ENCODE measurements at places on chromosomes 11 and 22. TPM values are rescaled to one million over a fixed set of nuclear protein-coding genes. Genes with fewer than 3 reads are reported as not detected.

DNA sequence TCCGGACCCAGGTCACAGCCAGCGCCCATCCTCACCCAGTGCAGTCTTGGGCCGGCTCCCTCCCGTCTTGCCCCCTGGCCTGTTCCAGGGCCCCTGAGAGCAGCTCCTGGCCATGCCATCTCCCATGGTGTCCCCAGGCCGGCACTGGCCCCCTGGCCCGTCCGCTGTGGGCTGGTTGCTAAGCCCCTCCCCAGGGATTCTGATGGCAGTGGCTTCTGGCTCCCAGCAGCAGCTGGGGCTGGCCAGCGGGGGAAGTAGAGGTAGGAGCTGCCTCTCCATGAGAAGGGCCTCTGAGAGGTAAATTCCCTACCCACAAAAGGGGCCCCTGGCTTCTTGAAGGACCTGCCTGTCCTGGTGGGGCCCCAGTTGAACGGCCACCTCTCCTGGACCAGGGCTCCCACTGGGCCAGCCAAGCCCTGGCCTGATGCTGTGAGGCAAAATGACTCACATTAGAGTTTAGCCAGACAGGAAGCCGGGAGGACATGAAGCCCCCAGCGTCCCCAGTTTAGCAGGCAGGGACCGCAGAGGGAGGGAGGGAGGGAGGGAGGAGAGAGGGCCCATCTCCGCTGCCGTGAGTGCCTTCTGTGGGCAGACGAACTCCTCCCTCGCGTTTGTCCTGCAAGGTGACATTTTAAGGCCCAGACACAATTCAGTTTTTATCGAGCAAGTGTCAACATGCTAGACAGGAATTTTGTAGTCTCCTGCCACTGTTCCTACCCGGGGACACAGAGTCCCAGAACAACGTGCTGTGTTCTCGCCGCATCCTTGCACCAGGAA, 32.9 kb upstream of the GAL start:
- DNase-seq, result no peak

The CNGA4 gene
- total RNA-seq, result not detected

The ST14 gene
- total RNA-seq, result not detected

- no peak for DNase-seq
Measured at GRCh38 chr11:127195501-127196120, 195.0 kb upstream of the KIRREL3 start.

The ASRGL1 gene
- total RNA-seq, result 0.81 TPM

DNA sequence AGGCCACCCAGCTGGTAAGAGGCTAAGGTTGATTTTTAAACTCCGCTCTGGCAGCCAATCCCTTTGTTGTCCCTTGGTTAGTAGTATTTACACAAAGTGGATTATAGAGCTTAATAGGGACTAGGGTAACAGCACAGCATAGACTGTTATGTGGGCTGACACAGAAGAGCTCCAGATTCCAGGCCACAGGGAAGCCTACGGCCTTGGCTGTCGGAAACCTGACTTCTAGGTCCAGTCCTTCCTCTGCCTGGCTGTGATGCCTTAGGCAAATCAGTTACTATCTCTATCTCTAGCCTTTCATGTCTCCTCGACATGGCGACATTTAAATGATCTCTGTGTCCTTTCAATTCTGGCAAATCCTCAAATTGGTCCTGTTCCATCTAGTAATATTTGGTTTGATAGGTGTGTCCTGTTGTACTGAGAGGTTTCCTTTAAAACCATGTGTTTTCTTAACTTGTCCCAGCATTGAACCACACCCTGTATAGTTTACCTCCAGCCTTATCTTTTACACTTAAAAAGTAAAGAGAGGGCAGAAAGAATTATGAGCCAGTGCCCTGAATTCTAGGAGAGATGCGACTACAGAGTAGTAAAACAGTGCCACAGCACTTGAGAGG, 4.2 kb downstream of the MMP1 start:
- DNase-seq, result no peak

GRCh38 chr11:88680806-88681205, 343.3 kb upstream of the CTSC start:
- no peak for DNase-seq

GRCh38 chr11:86737737-86738136, 62.6 kb upstream of the PRSS23 start:
- DNase-seq, result peak; percentile 61

- DNase-seq, result no peak
Measured at GRCh38 chr11:61541598-61541997, 33.0 kb downstream of the LRRC10B start.

DNA sequence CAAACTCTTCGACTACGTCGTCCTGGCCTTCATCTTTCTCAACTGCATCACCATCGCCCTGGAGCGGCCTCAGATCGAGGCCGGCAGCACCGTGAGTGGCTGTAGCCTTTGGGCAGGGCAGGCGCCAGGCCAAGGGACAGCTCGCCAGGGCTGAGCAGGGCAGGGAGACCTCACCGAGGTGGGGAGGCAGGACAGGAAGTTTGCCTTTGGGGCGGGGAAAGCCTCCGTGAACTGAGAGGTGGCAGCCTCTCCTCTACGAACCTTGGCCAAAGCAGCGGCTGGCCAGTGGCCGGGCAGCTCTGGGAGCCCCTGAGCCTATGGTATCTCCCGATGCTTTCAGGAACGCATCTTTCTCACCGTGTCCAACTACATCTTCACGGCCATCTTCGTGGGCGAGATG, 93.2 kb downstream of the CACNA1I start:
- no peak for DNase-seq

The ADORA2A gene
- 3.6 TPM for total RNA-seq

- DNase-seq, result no peak
Measured at GRCh38 chr11:83219095-83219494, 25.6 kb downstream of the ANKRD42 start.

GRCh38 chr11:64356498-64357411, 2.2 kb upstream of the RPS6KA4 start:
- peak; percentile 47 for DNase-seq

The RFPL2 gene
- total RNA-seq, result not detected

The TRIM21 gene
- total RNA-seq, result 22.5 TPM

- no peak for DNase-seq
Measured at GRCh38 chr11:86511086-86511551, 136.4 kb downstream of the CCDC81 start.

DNA sequence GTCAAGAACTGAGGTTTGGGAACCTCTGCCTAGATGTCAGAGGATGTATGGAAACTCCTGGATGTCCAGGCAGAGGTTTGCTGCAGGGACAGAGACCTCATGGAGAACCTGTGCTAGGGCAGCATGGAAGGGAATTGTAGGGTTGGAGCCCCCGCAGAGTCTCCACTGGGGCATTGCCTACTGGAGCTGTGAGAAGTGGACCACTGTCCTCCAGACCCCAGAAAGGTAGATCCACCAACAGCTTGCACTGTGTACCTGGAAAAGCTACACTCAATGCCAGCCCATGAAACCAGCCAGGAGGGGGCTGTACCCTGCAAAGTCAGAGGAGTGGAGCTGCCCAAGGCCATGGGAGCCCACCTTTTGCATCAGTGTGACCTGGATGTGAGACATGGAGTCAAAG, 29.5 kb downstream of the CHST1 start:
- peak; percentile 31 for DNase-seq

The APOBEC3A gene
- total RNA-seq, result not detected

- DNase-seq, result no peak
Measured at GRCh38 chr22:45505991-45506747, 3.5 kb downstream of the FBLN1 start.

DNA sequence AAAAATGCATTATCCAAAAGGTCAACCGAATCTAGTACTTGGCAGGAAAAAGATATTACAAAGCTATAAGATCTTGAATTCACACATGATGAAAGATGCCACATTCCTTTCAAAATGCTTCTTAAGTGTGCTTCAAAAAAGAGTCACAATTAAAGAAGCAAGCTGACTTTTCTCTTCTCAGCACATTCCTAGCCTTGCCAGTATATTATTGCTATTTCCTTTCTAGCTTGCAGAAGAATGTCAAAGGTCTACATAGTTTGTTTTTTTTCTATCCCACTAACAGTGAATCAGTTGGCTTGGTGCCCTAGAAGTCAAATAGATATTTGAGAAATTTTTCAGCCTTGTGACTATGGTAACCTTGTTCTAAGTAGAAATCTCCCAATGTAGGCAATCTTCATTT, 56.8 kb downstream of the GUCY1A2 start:
- peak; percentile 33 for DNase-seq

DNA sequence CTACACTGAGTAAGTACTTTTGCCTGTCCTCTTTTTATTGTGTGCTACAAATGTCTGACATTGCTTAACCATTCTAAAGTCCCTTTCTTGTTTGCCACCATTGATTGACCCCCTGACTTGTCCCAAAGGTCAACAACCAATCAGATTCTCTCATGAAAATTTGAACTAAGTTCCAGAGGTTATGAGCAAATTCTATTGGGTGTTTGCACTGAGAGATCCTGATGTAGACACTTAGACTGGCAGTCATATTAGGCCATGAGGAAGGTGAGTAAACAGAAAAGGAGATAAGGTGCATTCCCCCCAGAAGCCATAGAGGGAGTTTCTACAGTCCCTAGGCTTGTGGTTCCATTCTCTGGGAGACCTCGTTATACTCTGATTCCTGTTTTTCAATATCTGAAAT, 101.3 kb upstream of the E2F8 start:
- no peak for DNase-seq

The PDGFD gene
- total RNA-seq, result 6.6 TPM

- no peak for DNase-seq
Measured at GRCh38 chr22:27241430-27242321, 559.9 kb downstream of the MN1 start.

The SOX6 gene
- 18.5 TPM for total RNA-seq

DNA sequence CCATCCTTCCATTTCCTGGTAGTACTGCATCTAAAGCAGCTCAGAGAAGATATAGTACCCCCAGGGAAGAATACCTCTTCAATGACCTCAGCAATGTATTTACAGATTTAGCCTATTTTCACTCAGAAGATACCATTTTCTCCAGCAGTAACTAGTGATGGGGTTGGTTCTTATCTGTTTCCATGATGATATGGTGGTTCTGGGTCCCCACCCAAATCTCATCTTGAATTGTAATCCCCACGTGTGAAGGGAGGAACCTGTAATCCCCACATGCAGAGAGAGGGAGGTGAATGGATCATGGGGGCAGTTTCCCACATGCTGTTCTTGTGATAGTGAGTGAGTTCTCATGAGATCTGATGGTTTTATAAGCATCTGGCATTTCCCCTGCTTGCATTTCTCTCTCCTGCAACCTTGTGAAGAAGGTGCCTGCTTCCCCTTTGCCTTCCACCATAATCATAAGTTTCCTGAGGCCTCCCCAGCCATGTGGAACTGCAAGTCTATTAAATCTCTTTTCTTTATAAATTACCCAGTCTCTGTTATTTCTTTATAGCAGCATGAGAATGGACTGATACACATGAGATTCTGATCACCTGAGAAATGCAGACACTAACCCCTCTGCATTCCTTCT, 139.2 kb downstream of the CCDC81 start:
- no peak for DNase-seq

DNA sequence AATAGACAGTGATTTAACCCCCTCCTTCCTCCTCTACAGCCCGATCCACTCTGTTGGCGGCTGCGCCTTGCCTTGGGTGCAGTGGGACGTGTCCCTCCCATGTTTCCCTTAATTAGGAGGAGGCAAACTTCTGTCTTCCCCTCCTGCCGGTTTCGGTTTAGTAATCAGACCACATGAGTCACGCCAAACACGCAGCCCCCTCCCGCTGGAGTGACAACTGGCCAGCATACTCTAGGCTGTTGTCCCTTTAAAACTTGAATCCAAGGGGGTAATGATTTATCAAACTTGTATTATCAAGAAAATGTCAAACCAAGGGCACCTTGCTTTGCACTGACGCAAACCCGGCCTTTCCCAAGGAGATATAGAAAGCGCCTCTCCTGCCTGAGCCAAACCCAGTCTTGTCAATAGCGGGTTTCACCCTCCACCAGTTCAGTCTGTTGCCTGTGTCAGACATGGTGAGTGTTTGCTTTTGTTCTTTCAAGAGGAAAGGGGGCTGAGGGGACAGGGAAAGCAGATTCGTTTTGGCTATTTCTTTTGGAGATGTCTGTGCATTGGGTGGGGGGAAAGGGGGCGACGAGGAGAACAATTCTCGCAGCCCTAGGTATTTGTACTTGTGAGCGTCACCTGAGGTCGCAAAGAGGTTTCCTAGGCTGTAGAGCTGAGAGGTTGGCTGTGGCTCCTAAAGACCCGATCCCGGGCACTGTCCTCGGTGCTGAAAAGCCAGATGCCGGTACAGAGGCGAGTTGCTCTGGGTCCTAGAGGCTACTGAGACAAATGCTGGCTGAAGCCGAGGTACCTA, at the start of gene SLC6A5:
SLC6A5 (plus strand) TSS at position 388 of the 799 bp plus-strand sequence; CDS start at position 453, 65 bp downstream.
- no peak for DNase-seq

DNA sequence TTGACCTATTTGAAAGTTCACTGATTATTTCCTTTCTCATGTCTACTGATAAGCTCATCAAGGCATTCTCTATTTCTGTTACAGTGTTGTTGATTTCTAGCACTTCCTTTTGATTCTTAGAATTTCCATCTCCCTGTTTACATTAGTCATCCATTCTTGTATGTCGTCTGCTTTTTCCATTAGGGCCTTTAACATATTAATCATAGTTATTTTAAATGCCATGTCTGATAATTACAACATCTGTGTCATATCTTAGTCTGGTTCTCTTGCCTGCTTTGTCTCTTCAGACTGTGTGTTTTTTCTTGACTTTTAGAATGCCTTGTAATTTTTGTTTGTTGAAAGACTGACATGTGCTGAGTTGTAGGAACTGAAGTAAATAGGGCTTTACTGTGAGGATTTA, 602.1 kb downstream of the SOX6 start:
- no peak for DNase-seq

The SMIM35 gene
- not detected for total RNA-seq

The PIH1D2 gene
- 0.19 TPM for total RNA-seq

GRCh38 chr11:92550411-92550810, 325.8 kb downstream of the FAT3 start:
- no peak for DNase-seq

DNA sequence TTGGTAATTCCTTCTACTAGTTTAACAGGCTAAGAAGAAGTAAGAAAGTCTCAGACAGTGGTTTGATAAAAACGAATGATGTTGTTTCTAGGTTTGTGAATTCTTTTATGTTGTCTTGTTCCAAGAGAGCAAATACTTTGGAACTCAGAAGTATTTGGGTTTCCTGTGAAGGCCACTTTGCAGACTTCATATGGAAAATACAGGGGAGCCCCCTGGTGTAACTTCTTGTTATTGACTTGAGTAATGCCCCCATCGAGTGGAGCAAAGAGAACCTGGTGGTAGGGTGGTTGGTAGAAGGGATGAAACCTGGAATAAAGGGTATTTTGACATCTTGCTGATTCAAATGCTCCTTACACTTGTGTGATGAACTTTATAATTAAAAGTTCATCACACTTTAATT, 40.0 kb upstream of the PTH start:
- DNase-seq, result no peak

GRCh38 chr11:7004482-7004881, 15.7 kb downstream of the ZNF214 start:
- DNase-seq, result no peak

The GPR83 gene
- total RNA-seq, result not detected

The ARRB1 gene
- not detected for total RNA-seq

DNA sequence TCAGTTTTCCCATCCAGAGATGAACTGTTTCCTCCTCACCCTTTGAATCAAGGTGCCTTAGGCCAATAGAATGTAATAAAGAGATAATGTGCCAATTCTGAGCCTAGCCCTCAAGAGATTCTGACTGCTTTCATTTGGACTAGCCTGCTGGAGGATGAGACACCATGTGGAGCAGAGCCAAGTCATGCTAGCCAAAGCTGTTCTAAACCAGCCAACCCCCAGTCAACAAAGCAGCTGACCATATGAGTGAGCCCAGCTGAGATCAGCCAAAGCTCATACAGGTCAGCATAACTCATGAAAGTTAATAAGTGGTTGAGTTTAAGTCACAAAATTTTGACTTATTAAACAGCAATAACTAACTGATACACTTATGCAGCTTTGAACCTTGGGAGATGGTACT, 66.7 kb upstream of the DBX1 start:
- no peak for DNase-seq

The BTBD18 gene
- not detected for total RNA-seq

The ART1 gene
- not detected for total RNA-seq

The DUSP8 gene
- 0.82 TPM for total RNA-seq
